Heart left ventricle (tissue), 16 donors: ENCODE measurements at places on chromosomes 5 and 9. TPM values are rescaled to one million over a fixed set of nuclear protein-coding genes. Genes with fewer than 3 reads are reported as not detected.

GRCh38 chr9:131240047-131240921, 36.0 kb downstream of the FAM78A start:
- H3K27me3 ChIP-seq: no peaks in the 10 kb centered on the region
- H3K4me3 ChIP-seq: no peak overlapping the region
- H3K27ac ChIP-seq: no peak overlapping the region
- DNase-seq: no peak

Gene CTNNAL1
- 54.4 TPM for polyA plus RNA-seq

DNA sequence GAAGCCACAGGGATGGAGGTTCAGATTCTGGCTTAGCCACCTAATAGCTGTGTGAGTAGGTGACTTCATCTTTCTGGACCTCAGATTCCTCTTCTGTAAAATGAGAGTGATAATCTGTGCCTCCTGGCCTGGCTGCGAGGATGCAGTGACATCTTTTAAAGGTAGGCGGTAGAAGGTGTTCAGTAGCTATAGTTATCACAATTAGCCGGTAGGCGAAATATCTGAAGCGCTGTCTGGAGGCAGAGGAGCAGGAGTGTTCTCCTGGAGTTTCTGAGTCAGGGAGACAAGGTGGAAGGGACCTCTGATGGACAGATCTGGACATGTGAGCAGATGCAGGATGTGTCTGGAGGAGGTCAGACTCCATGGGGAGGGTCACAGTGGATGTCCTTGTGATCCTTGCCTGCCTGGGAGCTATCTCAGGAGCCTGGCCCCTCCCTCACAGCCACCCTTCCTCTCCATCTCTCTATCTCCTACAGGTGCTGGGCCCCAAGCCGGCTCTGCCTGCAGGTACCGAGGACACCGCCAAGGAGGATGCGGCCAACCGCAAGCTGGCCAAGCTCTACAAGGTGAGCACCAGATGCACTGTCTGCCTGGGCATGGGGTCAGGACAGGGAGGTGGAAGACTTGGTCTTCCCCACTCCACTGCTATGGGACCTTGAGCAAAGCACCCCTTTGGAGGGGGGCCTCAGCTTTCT, 45.6 kb downstream of the GSN start:
- H3K4me3 ChIP-seq: no peak overlapping the region
- peak overlapping the region; percentile 62 for H3K27ac ChIP-seq
- H3K27me3 ChIP-seq: no peaks in the 10 kb centered on the region

DNA sequence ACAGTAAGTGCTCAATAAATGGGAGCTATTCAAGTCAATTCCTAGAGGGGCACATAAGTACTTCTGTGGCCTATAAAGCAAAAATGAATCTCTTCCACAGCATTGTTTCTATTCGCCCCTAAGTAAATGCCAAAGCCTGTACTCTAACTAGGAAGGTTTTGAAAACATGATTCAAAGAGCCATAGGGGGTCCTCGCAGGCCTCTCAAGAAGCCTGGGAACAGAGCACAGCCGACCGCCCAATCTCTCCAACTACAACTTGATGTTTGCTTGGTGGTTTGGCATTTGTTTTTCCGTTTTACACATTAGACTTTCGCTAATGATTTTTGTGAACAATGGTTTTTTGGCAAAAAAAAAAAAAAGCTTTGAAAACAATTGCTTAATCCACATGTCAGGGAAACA, 19.4 kb downstream of the EFNA5 start:
- H3K36me3 ChIP-seq: no peaks in the 10 kb centered on the region
- H3K4me3 ChIP-seq: no peak overlapping the region
- H3K27ac ChIP-seq: no peak overlapping the region
- DNase-seq: no peak

DNA sequence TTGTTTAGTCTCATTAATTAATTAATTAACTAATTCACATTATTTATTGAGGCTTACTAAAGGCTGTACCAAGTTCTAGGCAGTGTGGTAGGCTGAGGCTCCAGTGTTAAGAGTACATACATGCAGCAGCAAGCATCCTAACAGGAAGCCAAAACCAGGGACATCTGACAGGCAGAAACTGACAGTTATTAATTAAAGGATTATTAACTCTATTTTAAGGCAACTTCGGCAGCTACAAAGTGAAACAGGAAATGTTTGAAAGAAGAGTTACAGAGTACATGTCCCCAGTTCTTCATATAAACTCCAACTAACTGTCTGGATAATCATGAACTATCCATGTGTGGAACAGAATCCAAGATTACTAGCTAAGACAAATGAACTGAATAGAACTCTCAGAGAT, 39.3 kb upstream of the GABRB2 start:
- H3K36me3 ChIP-seq: no peaks in the 10 kb centered on the region
- no peaks in the 10 kb centered on the region for H3K27me3 ChIP-seq
- no peak overlapping the region for H3K4me3 ChIP-seq
- no peak overlapping the region for H3K27ac ChIP-seq
- no peak for DNase-seq
